ENCODE measurements at places on chromosomes 2 and 18.

GRCh38 chr2:138730497-138731030, 49.6 kb downstream of the NXPH2 start:
- H3K36me3 ChIP-seq, result peaks cover 2% of the 10 kb centered on the region
- DNase-seq, result no peak
- H3K27ac ChIP-seq, result no peak overlapping the region
- no peaks in the 10 kb centered on the region for H3K4me1 ChIP-seq
- peaks cover 10% of the 10 kb centered on the region for H3K27me3 ChIP-seq

GRCh38 chr2:7309582-7309981, 392.4 kb downstream of the RNF144A start:
- no peaks in the 10 kb centered on the region for H3K4me1 ChIP-seq
- no peaks in the 10 kb centered on the region for H3K27me3 ChIP-seq
- no peak for DNase-seq
- H3K27ac ChIP-seq, result no peak overlapping the region
- no peak overlapping the region for H3K4me3 ChIP-seq

GRCh38 chr2:64635976-64636911, 17.5 kb downstream of the SERTAD2 start:
- H3K4me3 ChIP-seq, result peak overlapping the region; percentile 46
- H3K4me1 ChIP-seq, result peaks cover 52% of the 10 kb centered on the region
- DNase-seq, result peak; percentile 25
- no peaks in the 10 kb centered on the region for H3K27me3 ChIP-seq
- peak overlapping the region; percentile 78 for H3K27ac ChIP-seq
- peaks cover 25% of the 10 kb centered on the region for H3K36me3 ChIP-seq

GRCh38 chr2:11768946-11769345, 22.5 kb downstream of the LPIN1 start:
- no peak for DNase-seq
- H3K4me1 ChIP-seq, result peaks cover 6% of the 10 kb centered on the region
- H3K27me3 ChIP-seq, result no peaks in the 10 kb centered on the region

DNA sequence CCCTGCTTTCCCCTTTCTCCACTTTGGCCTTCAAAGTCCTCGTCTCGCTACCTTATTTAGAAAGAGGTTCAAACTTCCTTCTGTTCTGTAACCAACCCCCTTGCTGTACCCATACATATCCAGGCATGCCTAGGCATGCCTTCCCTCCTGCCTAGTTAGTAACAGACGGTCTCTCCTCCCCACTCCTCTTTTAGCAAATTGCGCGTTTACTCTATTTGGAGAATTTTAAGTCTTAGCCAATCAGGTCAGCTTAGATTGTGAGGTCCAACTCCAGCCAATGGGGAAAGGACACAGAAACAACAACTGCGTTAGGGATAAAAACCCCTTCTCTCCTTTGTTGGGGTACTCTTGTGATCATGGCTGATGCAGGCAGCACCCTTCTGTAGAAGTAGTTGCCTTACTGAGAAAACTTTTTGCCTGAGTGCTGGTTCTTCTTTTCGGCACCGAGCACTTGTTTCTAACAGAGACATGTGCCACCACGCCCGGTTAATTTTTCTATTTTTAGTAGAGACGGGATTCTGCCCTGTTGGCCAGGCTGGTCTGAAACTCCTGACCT, 85.9 kb upstream of the FOXI3 start:
- no peak overlapping the region for H3K27ac ChIP-seq
- H3K27me3 ChIP-seq, result peaks cover 19% of the 10 kb centered on the region
- H3K36me3 ChIP-seq, result no peaks in the 10 kb centered on the region
- no peak overlapping the region for H3K4me3 ChIP-seq
- DNase-seq, result no peak

DNA sequence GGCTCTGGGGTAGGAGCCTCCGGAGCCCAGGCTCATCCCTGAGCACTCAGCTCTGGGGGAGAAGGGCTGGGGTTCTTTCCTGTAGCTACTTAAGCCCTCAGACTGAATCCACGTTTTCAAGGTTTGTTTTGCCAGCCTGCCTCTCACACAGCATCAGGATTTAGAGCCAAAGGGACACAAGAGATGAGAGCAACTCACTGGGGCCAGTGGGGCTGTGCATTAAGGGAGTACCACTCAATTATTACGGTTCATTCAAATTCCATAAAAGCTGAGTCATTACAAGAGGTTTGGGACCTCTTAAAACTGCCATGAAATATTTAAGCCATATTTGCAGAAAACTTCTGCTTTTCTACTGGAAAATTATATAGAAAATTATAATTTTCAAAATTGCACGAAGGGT, 17.1 kb upstream of the SNED1 start:
- H3K4me1 ChIP-seq, result no peaks in the 10 kb centered on the region
- no peak for DNase-seq
- peaks cover 4% of the 10 kb centered on the region for H3K27me3 ChIP-seq
- no peak overlapping the region for H3K4me3 ChIP-seq
- no peak overlapping the region for H3K27ac ChIP-seq
- H3K36me3 ChIP-seq, result no peaks in the 10 kb centered on the region

GRCh38 chr2:48860380-48860779, 104.9 kb upstream of the LHCGR start:
- no peak for DNase-seq
- H3K4me3 ChIP-seq, result no peak overlapping the region
- no peak overlapping the region for H3K27ac ChIP-seq
- no peaks in the 10 kb centered on the region for H3K36me3 ChIP-seq
- H3K4me1 ChIP-seq, result no peaks in the 10 kb centered on the region

DNA sequence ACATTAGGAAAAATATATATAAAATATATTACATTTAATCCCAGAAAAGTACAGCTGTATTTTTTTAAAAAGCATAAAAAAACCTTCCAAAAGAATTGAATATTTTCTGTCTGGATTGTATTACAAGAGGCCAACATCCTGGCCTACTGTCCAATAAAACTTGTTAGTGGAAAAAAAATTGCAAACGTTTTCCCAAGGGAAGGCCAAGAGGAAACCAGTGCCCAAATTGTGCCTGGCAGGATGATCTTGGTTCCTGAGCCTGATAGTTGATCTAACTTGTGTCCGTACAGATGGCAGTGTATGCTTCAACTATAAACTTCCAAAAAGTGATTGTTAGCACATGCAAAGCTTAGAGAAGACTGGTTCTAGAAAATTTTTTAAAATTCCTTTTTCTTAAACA, 90.6 kb upstream of the LPIN2 start:
- no peak overlapping the region for H3K4me3 ChIP-seq
- H3K4me1 ChIP-seq, result no peaks in the 10 kb centered on the region
- no peak for DNase-seq
- H3K36me3 ChIP-seq, result no peaks in the 10 kb centered on the region

DNA sequence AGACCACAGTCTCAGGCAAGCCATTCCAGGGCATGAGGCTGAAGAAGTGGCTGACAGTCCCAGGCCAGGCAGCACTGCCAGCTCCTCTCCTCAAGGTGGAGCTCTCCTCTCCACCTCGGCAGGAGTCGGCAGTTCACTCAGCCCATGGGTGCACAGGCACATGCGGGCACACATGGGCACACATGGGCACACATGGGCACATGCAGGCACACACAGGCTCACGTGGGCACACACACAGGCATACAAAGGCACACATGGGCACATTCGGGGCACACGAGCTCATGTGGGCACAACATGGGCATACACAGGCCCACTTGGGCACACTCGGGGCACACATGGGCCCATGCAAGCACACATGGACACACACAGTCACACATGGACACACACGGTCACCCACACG, 65.3 kb upstream of the TAF1B start:
- peaks cover 46% of the 10 kb centered on the region for H3K4me1 ChIP-seq
- peak; percentile 58 for DNase-seq
- peak overlapping the region; percentile 39 for H3K27ac ChIP-seq
- H3K4me3 ChIP-seq, result no peak overlapping the region
- H3K27me3 ChIP-seq, result no peaks in the 10 kb centered on the region

GRCh38 chr2:219634951-219635751, 7.7 kb downstream of the SLC4A3 start:
- H3K4me1 ChIP-seq, result no peaks in the 10 kb centered on the region
- no peaks in the 10 kb centered on the region for H3K36me3 ChIP-seq
- no peak for DNase-seq
- H3K27ac ChIP-seq, result no peak overlapping the region

GRCh38 chr2:66134138-66134701, 300.7 kb upstream of the MEIS1 start:
- DNase-seq, result no peak
- H3K4me1 ChIP-seq, result no peaks in the 10 kb centered on the region
- no peaks in the 10 kb centered on the region for H3K27me3 ChIP-seq
- no peak overlapping the region for H3K27ac ChIP-seq
